ENCODE measurements at places on chromosomes 2 and 18.

GRCh38 chr2:209141142-209141541, 282.7 kb upstream of the MAP2 start:
- no peak for DNase-seq

- no peak for DNase-seq
Observed at GRCh38 chr18:22320771-22321170, 96.9 kb downstream of the CTAGE1 start.

DNA sequence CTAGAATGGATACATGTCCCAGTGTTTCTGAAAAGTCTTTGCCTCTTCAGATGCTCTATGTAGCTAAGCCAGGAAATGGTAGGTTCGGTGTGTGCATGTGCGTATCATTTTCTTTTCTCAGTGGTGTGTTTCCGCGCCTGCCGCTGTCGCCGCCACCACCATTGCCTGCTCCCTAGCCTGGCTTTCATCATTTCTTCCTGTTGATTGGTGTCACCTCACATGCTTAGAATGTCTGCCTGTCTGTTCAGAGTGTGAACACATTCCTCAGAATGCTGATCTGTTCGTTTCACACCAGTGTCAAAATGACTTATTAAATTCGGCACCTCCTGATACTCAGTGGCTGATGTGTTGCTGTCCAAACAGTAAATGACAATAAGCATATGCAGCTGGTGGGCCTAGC, 255.2 kb upstream of the SPRED2 start:
- DNase-seq = no peak

DNA sequence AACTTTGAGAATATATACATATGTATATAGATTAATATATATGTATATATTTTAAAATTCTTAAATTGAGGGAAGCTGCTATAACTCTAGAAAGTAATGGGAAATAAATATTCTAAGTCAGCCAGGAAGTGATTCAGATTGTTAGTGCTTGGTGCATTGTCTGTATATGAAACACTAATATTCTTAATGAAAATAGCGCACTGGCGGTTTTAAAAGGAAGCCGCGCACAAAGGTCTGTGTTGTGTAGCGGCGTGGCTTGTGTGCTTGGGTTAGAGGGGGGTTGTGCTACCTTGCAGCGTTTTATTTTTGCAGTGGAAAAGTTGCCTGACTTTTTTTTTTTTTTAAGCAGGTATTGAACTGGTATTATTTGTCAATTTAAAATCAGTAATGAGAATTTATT, 11.3 kb downstream of the TSHZ1 start:
- DNase-seq = no peak

- peak; percentile 59 for DNase-seq
Observed at GRCh38 chr2:19361325-19361990, 3.0 kb upstream of the OSR1 start.

- peak; percentile 50 for DNase-seq
Observed at GRCh38 chr2:9235147-9236044, 28.8 kb downstream of the ASAP2 start.

- DNase-seq = no peak
Observed at GRCh38 chr2:130896813-130897212, 60.1 kb downstream of the ARHGEF4 start.

DNA sequence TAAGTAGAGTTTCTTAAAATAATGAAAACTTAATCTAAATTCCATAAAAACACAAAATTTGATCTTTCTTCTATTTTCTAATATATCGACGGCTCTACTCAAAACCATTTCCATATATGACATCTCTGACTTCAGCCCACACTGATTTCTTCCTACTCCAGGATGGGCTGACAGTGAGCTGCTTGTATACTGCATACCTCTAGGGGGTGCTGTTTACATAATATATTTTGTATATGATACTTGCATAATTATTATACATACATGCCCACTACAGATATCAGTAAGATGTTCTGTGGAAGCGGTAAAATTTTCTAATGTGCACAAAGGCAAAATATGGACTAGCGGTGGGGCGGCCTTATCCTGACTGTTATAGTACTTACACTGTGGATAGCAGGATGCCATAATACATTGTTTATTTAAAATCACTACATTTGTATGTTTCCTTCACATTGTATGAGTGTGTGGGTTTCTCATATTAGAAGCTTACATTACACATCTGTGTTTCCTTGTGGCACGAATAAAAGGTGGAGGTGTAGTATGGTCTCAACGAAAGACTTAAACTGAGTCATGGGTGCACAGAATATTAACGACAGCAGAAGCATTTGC, 66.1 kb upstream of the NXPH2 start:
- no peak for DNase-seq

DNA sequence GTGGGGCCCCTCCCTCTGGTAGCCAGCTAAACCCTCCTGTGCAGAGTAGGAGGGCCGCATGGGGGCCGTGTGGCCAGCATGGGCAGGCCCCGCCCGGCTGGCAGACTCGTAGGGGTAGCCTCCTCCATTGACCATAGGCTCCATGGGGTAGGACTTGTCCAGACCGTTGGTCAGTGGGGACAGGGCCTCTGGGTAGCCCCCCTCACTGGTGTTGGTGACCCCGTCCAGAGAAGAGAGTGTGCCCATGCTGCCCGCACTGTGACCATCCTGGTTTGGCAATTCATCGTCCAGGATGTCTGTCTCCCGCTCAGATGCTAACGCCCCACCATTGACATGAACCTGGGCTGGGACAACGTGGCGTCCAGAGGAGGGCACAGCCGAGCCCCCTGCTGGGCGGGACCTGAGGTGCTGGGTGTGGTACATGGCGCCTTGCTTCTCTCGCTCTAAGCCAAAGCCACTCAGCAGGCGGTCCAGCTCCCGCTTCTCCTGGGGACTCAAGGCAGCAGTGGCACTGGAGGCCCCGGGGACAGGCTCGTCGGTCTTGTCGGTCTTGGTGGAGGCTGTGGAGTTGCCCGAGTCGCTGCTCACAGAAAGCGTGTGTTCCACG, 154.3 kb downstream of the TNS1 start:
- DNase-seq = no peak

All from hindlimb muscle (tissue), 1 donor.